ENCODE measurements at places on chromosomes 12 and 14.

DNA sequence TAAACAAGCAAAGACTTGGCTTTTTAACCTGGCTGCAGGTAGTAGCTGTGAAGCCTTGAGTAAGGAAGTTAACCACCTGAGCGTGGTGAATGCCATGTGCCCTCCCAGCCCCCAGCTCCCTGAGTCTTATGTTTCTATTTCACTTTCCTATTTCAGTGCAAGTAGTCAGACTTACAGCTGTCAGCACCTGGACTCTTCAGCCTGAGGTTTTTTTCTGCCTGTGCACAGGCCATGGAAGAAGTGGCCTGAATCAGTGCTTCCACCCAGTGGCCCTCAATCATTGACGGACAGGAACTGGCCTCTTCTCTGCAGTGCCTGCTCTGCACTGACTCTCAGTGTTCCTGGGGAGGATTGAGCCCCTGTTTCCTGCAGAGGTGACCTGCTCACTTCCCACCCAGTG, 796.4 kb downstream of the MED13L start:
- no peak overlapping the region for H3K27ac ChIP-seq
- H3K4me3 ChIP-seq: no peak overlapping the region
- H3K36me3 ChIP-seq: no peaks in the 10 kb centered on the region
- DNase-seq: no peak
- no peaks in the 10 kb centered on the region for H3K27me3 ChIP-seq

- no peaks in the 10 kb centered on the region for H3K36me3 ChIP-seq
- H3K4me1 ChIP-seq: no peaks in the 10 kb centered on the region
- DNase-seq: no peak
- H3K27ac ChIP-seq: no peak overlapping the region
- no peaks in the 10 kb centered on the region for H3K27me3 ChIP-seq
Observed at GRCh38 chr12:79255288-79255687, 390.7 kb downstream of the SYT1 start.

GRCh38 chr14:96362071-96362964, 823 bp downstream of the ATG2B start:
- peaks cover 8% of the 10 kb centered on the region for H3K36me3 ChIP-seq
- no peaks in the 10 kb centered on the region for H3K27me3 ChIP-seq
- H3K27ac ChIP-seq: peak overlapping the region; percentile 59
- H3K4me1 ChIP-seq: peaks cover 40% of the 10 kb centered on the region
- no peak for DNase-seq

GRCh38 chr14:101814934-101815333, 53.4 kb downstream of the PPP2R5C start:
- H3K27me3 ChIP-seq: no peaks in the 10 kb centered on the region
- no peak overlapping the region for H3K4me3 ChIP-seq
- DNase-seq: no peak
- peaks cover 66% of the 10 kb centered on the region for H3K36me3 ChIP-seq
- peaks cover 91% of the 10 kb centered on the region for H3K4me1 ChIP-seq

- peaks cover 12% of the 10 kb centered on the region for H3K4me1 ChIP-seq
- no peak for DNase-seq
- H3K36me3 ChIP-seq: no peaks in the 10 kb centered on the region
- no peaks in the 10 kb centered on the region for H3K27me3 ChIP-seq
- peak overlapping the region; percentile 90 for H3K27ac ChIP-seq
- H3K4me3 ChIP-seq: peak overlapping the region; percentile 77
Observed at GRCh38 chr12:53365245-53365904, 14.6 kb upstream of the SP1 start.

- no peaks in the 10 kb centered on the region for H3K36me3 ChIP-seq
- peaks cover 21% of the 10 kb centered on the region for H3K27me3 ChIP-seq
- DNase-seq: no peak
- no peak overlapping the region for H3K4me3 ChIP-seq
Observed at GRCh38 chr14:74511966-74512830, 18.6 kb downstream of the ISCA2 start.

GRCh38 chr14:61588419-61588901, 106.9 kb upstream of the HIF1A start:
- H3K27ac ChIP-seq: no peak overlapping the region
- H3K4me3 ChIP-seq: no peak overlapping the region
- H3K27me3 ChIP-seq: no peaks in the 10 kb centered on the region
- H3K36me3 ChIP-seq: no peaks in the 10 kb centered on the region

DNA sequence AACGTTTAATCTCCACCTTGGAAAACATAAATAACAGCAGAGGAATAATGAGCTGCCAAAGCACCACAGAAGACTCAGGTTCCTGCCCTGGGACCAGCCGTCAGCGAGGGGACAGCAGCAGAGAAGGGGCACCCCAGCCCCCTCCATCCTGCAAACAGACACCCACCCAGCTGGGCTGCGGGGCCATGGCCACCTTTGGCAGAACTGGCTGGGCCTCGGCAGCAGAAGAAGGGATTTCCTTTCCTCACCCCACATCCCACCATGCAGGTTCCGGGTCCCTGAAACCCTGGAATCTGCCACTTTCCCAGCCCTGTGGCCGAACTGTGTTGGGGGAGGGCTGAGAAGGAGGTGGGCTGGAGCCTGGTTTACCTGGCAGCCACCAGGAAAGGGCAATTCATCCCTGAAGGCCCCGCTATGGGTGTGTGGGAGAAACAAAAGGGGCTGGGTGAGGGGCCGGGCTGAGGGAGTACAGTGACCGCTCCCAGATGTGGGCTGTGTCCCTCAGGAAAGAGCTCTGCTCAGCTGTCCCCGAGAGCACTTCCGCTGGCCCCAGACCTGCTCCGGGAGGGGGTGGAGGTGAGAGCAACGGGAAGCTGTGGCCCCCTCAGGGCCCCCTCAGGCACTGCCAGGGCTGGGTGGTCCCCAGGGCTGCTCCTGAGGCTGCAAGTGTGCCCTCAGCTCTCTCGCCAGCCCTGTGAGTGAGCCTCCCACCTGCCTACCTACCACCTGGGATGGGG, 3.8 kb downstream of the PGF start:
- no peak overlapping the region for H3K4me3 ChIP-seq
- H3K27me3 ChIP-seq: peaks cover 11% of the 10 kb centered on the region
- no peaks in the 10 kb centered on the region for H3K36me3 ChIP-seq
- no peak for DNase-seq

- peaks cover 3% of the 10 kb centered on the region for H3K4me1 ChIP-seq
- H3K36me3 ChIP-seq: no peaks in the 10 kb centered on the region
- no peak overlapping the region for H3K27ac ChIP-seq
- peaks cover 13% of the 10 kb centered on the region for H3K27me3 ChIP-seq
- DNase-seq: no peak
Observed at GRCh38 chr14:99721792-99722516, 37.9 kb downstream of the CYP46A1 start.

- H3K36me3 ChIP-seq: no peaks in the 10 kb centered on the region
- peaks cover 12% of the 10 kb centered on the region for H3K4me1 ChIP-seq
- no peak overlapping the region for H3K27ac ChIP-seq
- H3K27me3 ChIP-seq: peaks cover 7% of the 10 kb centered on the region
Observed at GRCh38 chr14:21913759-21914158, 240.1 kb upstream of the OR4E1 start.

GRCh38 chr12:6724409-6724797, 557 bp downstream of the COPS7A start:
- H3K27ac ChIP-seq: peak overlapping the region; percentile 96
- H3K27me3 ChIP-seq: no peaks in the 10 kb centered on the region
- no peak for DNase-seq
- H3K4me1 ChIP-seq: peaks cover 19% of the 10 kb centered on the region

- DNase-seq: no peak
- no peaks in the 10 kb centered on the region for H3K27me3 ChIP-seq
Observed at GRCh38 chr12:74499192-74499591, 38.4 kb upstream of the ATXN7L3B start.

GRCh38 chr12:39780411-39780912, 160.9 kb upstream of the ABCD2 start:
- DNase-seq: no peak
- H3K27me3 ChIP-seq: no peaks in the 10 kb centered on the region
- H3K36me3 ChIP-seq: no peaks in the 10 kb centered on the region
- H3K27ac ChIP-seq: no peak overlapping the region
- H3K4me1 ChIP-seq: no peaks in the 10 kb centered on the region

DNA sequence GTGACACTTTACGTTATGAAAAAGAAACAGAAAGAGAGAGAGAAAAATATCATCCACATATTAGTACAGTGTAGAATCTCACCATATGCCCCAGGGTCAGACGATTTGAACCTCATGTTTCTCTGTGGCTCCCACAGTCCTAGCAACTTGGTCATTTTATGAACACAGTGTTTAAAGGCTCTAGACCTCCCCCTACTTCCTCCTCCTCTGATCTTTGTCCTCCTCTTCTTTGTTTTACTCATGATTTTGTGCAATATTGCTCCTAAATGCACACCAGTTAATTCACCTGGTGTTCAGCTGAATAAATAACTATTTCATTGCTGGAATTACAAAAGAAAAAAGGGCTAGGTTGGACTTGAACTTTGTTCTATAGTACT, 18.2 kb downstream of the GLT1D1 start:
- H3K27ac ChIP-seq: no peak overlapping the region
- no peaks in the 10 kb centered on the region for H3K27me3 ChIP-seq
- H3K4me1 ChIP-seq: no peaks in the 10 kb centered on the region
- H3K36me3 ChIP-seq: no peaks in the 10 kb centered on the region
- H3K4me3 ChIP-seq: no peak overlapping the region
- no peak for DNase-seq

GRCh38 chr12:22731236-22731635, 106.3 kb downstream of the ETNK1 start:
- H3K4me1 ChIP-seq: no peaks in the 10 kb centered on the region
- no peak for DNase-seq

DNA sequence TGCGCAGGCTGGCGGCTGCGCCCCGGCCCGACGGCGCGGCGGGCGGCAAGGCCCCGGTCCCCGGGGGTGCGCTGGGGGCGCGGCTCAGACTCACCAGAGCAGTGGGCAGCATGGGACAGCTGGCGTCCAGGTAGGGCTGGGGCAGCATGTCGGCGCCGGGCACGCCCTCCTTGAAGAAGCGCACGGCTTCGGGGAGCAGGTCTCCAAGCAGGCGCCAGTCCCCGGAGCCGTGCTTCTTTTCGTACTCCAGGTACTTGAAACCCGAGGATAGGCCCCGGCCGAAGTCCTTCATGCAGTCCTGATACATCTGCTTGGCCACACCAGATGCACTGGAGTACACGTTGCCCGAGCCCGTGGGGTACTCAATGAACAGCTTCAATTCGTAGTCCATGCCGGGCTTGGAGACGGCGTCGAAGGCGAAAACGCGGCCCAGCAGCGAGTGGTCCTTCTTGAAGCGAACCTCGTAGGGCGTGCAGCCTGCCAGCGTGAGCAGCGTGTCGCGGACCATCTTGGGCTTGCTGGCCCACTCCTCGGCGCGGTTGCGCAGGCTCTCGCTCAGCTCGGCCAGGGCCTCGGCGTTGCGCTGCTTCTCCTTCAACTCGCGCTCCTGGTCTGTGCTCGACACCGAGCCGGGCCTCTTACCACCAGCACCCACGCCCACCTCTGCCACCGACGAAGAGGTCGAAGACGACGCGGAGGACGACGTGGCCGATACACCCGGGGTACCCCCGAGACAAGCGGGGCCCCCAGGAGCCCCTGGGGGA, 2.2 kb downstream of the IRF2BPL start:
- DNase-seq: no peak
- H3K36me3 ChIP-seq: peaks cover 22% of the 10 kb centered on the region
- no peak overlapping the region for H3K27ac ChIP-seq
- peak overlapping the region; percentile 70 for H3K4me3 ChIP-seq
- H3K4me1 ChIP-seq: peaks cover 50% of the 10 kb centered on the region
- H3K27me3 ChIP-seq: no peaks in the 10 kb centered on the region

DNA sequence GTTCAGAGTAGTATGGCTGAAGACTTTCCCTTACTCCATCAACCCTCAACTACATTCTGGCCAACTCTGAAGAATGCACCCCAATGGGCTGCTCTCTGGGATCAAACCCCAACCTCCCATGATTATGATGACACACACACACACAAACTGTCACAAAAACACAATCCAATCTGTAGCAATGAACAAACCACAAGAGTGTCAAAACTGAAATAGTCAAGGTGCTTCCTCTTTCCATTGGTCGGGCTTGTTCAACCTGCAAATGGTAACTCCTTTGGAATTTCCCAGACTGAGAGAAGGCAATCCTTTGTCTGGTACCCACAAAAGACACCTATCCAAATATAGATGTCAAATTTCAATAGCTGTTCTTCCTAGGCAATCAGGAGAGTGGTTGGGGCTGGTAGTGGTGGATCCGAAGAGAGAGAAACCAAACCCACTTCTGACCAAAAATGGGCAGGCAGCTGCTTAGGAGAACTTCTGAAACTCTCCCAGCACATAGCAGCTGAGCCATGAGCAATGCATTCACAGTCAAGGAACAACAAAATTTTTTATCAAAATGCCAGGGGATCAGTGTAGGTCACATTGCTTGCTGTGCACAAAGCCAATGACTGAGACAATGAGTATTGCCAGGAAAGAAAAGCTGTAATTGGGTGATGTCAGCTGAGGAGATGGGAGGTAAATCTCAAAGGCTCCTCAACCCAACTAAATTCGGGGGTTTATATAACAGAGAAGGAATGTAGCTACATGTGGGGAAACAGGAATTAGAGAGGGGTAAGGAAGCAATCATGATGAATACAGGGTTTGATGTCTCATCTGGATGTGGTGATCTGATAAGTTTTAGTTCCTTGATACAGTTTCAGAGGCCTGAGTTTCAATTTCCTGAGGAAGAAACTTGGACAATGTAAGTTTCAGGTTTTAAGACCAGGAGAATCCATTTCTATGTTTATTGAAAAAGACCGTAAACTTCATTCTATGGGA, 191.4 kb downstream of the KITLG start:
- DNase-seq: no peak
- H3K36me3 ChIP-seq: no peaks in the 10 kb centered on the region
- no peak overlapping the region for H3K4me3 ChIP-seq
- H3K27me3 ChIP-seq: no peaks in the 10 kb centered on the region
- no peaks in the 10 kb centered on the region for H3K4me1 ChIP-seq

- H3K4me3 ChIP-seq: no peak overlapping the region
- H3K27me3 ChIP-seq: no peaks in the 10 kb centered on the region
- DNase-seq: no peak
Observed at GRCh38 chr12:94777936-94778335, 127.6 kb upstream of the TMCC3 start.

DNA sequence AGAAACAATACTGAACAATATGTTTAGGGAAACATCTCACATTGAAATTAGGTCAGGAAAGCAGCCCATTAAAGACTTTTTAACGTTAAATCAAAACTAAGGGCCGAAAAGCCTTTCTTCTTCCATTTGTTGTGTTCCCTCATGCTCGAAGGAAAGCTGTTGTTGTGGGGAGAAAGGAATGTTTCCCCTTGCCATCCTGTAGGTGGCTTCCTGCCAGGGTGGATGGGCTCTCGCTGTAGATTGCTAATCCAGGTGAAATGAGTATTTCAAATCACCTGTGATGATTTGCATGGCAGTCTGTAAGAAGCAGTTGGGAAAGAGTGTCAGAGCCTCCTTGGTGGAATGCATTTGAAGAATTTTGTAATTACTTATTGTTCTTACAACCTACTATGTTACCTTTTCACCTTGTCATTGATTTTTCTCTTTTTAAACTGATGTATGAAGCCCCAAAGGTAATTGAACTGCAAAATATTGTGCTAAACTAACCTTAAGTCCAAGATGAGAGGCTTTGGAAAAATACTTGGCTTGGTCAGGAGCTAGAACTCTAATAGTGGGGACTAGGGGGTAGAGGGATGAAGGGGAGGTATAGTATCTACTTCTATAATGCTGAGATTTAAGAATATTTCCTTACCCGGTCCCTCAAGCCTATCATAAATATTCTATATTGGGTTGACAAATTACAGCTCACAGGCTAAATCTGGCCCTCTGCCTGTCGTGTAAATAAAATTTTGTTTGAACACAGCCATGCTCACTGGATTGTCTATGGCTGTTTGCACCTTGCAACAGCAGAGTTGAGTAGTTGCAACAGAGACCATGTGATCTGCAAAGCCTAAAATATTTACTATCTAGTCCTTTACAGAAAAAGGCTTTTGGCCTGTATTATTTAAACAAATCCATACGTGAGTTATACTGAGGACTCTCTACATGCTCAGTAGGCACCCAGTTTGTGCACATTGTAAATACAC, 7.7 kb upstream of the DCP1B start:
- no peak overlapping the region for H3K4me3 ChIP-seq
- H3K27ac ChIP-seq: no peak overlapping the region
- H3K36me3 ChIP-seq: no peaks in the 10 kb centered on the region
